Stimulated activated CD4-positive, alpha-beta T cell treated with anti-CD3 and anti-CD28 coated beads, Interleukin-15, amount 100 ng/mL, for 24 hours (primary cell): ENCODE measurements at places on chromosomes 6 and 20.

GRCh38 chr6:71082033-71082650 lies 125.3 kb upstream of the B3GAT2 start:
- DNase-seq: no peak

DNA sequence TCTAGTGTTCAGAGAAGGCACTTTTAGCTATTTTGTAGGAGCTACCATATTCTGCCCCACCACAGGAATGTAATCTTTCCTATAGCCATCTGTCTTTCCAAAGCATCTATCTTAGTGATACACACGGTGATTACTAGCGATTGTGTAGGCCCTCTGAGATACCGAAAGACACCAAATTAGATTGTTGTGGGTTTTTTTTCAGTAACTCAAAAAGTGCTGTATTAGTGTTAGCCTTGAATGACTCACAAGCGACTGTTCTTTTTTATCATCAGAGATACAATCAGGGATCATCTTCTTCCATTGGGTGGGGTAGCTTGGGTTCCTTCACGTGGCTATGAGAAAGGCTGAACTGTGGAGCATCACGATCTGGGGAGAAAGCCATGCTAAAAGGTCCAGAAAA lies 160.2 kb downstream of the MTFR2 start:
- no peak for DNase-seq

DNA sequence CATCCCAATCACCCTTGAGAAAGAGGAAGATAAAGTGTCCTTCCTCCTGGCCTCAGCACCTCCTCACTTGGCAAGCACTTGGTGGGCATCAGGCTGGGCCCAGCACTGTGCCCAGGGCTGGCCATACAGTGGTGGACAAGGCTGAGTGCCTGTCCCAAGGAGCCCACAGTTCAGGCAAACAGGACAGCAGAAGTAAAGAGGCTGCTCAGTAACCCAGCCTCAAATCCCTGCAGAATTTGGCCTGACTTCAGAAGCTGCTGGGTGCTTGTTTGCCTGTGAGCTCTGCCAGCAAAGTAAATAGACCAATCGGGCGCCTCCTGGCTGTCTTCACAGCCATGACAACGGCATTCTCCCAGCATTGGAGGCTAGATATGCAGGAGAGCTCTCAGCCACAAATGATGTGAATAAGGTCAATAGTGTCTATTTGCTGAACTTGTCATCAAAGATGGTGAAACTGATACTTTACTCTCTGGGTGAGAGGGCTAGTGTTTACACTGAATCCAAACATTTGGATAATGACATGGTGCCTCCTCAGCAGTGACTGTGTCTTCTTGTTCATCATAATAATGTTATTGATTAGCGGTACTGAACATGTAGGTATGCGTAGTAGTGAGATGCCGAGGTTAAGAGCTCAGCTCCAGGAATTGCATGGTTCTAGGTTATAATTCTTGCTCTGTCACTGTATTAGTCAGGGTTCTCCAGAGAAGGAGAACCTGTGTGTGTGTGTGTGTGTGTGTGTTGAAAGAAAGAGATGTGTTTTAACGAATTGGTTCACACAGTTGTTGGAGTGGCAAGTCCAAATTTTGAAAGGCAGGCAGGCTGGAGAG lies 36.9 kb upstream of the FANCE start:
- peak; percentile 29 for DNase-seq

DNA sequence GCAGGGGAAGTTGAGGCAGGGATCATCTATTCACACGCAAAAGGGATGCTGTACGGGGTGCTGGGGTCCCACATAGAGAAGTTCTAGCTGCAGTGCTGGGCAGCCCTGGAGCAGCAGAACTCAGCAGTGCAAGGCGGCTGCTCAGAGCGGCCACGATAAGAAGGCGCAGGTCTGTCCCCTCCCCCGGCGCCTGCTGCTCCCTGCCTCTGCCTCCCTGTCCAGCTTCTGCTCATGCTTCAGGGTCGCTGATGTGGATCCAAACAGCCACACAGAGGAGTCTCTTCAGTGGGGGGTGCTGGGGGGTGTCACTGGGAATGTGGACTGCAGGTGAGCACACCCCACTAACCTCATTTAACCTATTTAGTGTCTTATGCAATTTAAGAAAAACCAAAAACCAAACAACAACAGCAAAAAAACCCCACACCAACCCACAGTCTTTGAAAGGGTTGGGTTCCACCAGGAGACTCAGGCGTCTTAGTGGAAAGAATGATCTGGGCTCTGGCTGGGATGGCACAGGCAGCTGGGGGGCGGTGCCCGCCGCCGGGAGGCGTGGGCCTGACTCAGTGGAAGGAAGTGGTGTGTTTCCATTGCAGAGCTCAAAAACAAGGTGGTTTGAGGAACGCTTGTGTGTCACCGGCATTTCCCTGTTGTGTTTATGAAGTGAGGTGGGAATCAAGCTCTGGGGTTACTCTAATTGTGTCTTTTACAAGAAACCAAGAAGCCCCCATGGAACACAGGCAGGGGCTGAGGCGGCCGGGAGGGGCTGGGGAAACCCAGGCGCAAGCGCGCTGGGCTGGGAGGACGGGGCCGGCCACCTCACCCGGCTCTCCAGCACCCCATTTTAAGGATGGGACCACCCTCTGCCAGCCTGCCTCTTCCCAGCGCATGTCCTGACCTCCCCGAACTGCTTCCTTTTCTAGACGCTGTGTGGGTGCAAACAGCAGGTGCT lies 55.1 kb downstream of the IRF4 start:
- DNase-seq: peak; percentile 96

GRCh38 chr6:74656453-74656852 lies 549.4 kb downstream of the COL12A1 start:
- no peak for DNase-seq

GRCh38 chr6:128079021-128079420 lies 178.2 kb upstream of the THEMIS start:
- DNase-seq: no peak

- no peak for DNase-seq
Observed at GRCh38 chr20:18847226-18847755, 33.7 kb downstream of the SCP2D1 start.
